HT1080 (cell line): ENCODE measurements at places on chromosomes 2 and 18. TPM values are rescaled to one million over a fixed set of nuclear protein-coding genes. Genes with fewer than 3 reads are reported as not detected.
A peak's percentile ranks its signal among the peaks of the same experiment; 100 is the strongest.

The IL1RL1 gene
- not detected in 2 replicates for total RNA-seq

The DLX2 gene
- total RNA-seq = 0.53 and 1.1 TPM in 2 replicates

GRCh38 chr2:188158337-188159100 lies 133.2 kb upstream of the GULP1 start:
- peak; percentile 11 for DNase-seq

The PLCD4 gene
- total RNA-seq = 1.7 and 2.4 TPM in 2 replicates
